ENCODE measurements at places on chromosomes 13 and 19.

GRCh38 chr19:48395170-48395455 is 1.6 kb downstream of the GRIN2D start:
- peak; percentile 48 for DNase-seq

DNA sequence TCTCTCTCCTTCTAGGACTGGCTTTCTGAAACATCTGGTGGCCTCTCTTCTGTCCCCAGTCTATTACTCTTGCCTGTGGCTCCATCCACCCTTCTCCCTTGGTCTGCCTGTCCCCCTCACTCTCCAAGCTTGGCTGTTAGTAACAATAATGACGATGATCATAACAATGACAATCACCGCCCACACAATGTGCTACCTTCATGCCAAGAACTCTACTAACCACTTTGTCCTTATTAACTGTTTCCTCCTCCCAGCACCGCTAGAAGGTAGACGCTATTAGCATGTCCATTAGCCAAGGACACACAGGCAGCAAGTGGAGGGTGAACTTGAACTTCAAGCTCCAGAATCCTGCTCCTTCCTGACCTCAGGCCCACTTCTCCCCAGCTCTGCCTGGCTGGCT is 2.7 kb downstream of the GYS1 start:
- no peak for DNase-seq

- no peak for DNase-seq
These were observed 28.6 kb upstream of the NDUFS7 start for GRCh38 chr19:1354970-1355567.

DNA sequence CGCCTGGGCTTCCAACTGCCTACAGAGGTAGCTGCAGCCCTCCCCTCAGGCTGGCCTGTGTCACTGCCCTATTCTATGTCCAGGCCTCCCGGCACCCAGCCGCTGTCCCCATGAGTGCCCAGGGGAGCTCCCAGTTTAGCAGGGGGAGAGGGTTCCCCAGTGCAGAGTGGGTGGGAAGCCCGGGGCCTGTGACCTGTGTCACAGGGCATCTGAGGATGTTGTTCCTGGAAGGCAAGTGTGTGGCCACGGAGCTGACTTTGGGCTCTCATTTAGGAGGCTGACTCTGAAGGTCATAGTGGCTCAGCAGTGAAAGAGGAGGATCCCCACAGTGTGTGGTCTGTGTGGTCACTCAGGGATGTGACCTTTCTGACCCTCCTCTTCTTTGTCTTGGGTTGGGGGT is 25.1 kb downstream of the PPP1R37 start:
- DNase-seq = no peak

Data from NB4 (cell line).